Stimulated activated CD4-positive, alpha-beta T cell treated with anti-CD3 and anti-CD28 coated beads, TNF-alpha, amount 100 ng/mL, for 24 hours (primary cell): ENCODE measurements at places on chromosomes 5 and 9.

DNA sequence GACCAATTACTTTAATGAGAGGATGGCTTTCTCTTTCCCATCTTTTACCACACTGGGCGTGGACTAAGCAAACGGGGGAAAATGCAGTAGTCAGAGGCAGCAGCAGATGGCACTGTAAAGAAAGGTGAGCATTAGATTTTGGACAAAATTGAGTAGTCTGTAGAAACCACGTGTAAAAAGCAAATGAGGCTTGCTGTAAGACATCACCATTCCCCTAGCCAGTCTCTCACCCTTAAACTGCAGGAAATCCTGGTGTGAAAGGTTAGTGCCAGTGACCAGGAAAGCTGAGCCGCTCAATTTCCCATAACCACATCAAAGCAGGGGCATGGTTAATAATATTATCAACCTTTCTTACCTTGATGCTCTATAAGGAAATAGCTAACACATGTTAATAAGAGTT is 31.8 kb downstream of the SPATA31C2 start:
- no peak for DNase-seq

DNA sequence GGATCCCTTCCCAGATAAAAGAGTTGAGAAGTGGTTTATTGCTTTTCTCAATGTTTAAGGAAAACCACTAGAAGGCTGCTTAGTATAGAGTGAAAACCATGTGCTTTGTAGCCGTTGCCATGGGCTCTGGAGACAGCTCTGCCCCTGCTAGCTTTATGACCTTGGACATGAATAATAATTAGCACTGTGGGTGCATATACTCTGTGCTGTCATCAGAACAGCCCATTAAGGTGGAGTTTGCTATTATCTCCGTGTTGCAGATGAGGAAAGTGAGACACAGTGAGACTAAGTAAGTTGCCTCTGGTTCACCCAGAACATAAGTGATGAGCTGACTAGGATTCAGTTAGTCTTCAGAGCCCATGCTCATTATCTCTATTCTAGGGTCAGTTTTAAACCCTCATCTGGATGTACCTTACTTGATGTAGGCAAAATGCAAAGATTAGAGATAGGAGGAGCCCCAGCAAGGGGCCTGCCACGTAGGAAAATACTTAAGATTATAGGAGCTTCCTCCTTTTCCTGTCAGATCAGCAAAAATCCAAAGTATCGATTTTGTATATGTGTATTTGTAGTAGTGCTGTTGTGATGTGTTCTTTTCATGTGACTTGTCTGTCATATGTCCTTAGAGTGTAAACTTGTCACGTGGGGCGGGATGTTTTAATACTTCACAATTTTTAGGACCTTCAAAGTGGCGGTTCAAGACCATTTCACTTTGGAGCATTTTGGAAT is 102.5 kb downstream of the TLE4 start:
- DNase-seq = no peak

DNA sequence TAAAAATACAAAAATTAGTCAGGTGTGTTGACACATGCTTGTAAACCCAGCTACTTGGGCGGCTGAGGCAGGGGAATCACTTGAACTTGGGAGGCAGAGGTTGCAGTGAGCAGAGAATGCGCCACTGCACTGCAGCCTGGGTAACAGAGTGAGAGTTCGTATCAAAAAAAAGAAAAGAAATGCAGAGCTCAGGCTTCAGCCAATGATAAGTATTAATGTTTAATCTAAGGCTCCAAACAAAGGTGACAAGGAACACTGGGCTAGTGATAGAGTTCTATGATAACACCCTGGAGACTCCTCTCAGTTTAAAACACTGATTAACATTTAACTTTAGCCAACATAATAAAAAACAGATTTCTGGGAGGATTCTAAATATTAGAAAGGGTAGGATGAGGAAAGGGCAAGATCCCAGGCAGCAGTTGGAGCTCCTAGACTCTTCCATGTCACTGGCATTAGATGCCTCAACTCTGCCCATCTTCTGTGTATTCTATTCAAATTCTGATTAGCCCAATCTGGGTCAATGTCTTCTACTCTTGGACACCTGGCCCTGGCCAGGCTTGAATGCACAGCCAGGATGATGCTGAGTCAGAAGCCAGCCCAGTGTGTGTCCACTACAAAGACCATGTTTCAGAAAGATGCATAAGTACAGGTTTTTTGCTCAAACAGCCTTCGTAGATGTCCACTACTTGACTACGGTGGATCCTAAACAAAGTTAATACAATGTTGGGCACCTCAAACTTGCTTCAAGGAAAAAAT is 91.0 kb upstream of the FAM169A start:
- no peak for DNase-seq

- DNase-seq = no peak
These were observed 568.2 kb upstream of the CDH18 start for GRCh38 chr5:20556115-20556763.

DNA sequence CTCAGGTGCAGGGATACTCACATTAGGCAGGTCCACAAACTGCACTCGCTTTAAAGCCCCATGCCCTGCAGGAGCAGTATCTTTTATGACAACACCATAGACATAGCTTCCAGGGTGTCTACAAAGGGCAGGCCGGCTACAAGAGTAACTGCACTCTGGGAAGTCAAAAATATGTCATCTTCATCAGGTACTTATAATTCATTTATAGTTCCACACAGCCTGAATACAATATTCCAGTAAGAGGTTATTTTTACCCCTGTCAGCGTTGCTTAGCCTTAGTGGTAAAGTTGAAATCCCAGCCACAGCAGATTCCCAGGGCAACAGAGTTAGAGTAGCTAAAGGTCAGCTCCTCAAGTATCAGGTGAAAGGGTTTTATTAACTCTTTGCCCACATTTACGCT is 82.3 kb upstream of the ITGA2 start:
- no peak for DNase-seq

- DNase-seq = no peak
These were observed 9.0 kb upstream of the DMRT3 start for GRCh38 chr9:967436-967835.

- no peak for DNase-seq
These were observed 183.5 kb downstream of the LURAP1L start for GRCh38 chr9:12958279-12958678.

- no peak for DNase-seq
These were observed 39.9 kb downstream of the KIF24 start for GRCh38 chr9:34289159-34289558.

DNA sequence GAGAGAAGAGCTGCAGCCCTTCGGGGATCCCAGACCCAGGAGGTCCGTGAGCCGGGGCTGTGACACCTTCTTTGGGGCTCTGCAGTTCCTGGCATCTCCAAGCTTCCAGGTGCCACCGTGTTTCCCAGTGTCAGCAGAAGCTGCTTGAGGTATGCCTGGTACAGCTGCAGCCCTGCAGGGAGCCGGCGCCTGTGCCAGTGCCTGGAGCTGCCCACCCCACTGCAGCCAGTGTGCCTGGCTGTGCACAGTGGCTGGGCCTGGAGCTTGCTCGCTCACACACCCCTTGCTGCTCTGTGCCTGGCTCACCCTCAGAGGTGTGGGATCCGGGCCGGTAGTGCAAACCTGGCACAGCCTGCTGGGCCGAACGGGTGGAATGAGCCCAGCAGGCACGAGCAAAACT is 65.5 kb downstream of the NACC2 start:
- DNase-seq = no peak

- no peak for DNase-seq
These were observed 336.3 kb downstream of the DMRT2 start for GRCh38 chr9:1386420-1386819.

DNA sequence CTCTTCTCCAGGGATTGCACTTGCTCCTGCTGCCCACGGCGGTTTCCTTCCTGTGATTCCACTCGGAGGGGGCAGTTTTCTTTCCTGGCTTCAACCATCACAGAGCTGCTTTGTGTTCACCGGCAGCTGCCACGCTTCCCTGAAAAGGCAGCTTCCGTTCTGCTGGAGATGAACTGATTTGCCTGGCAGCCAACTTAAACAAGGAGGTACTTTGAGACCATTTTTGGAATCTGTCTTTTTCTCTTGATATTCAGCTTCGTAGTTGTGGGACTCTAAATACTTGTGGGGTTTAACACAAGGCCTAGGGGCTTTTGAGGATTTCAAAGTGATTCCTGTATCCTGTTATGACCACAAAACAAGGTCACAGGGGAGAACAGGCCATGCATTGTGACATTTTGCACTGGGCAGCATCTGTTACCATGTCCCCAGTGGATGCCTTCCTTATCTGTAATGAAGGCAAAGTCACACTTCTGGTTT is 192.0 kb downstream of the MTRR start:
- no peak for DNase-seq

DNA sequence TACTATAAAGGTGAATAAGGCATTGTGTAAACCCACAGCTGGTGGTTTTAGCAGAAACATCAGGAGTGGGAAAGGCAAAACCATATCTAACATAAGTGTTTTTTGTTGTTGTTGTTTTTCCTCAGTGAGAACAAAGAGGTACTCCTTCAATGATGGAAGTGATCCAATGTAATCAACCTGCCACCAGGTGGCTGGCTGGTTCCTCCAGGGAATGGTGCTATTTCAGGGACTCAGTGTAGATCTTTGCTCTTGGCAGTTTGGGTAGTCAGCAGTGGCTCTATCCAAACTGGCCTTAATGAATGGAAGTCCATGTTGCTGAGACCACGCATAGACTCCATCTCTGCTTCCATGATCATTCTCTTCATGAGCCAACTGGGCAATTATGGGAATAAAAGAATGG is 10.8 kb downstream of the DMRTA1 start:
- DNase-seq = no peak

- no peak for DNase-seq
These were observed 110.1 kb downstream of the FBN2 start for GRCh38 chr5:128427921-128428320.

GRCh38 chr5:38455796-38456330 is 100.6 kb downstream of the LIFR start:
- no peak for DNase-seq

- no peak for DNase-seq
These were observed 2.5 kb upstream of the ISL1 start for GRCh38 chr5:51380603-51381207.

- DNase-seq = no peak
These were observed 205.9 kb downstream of the FSTL4 start for GRCh38 chr5:133406208-133406976.

DNA sequence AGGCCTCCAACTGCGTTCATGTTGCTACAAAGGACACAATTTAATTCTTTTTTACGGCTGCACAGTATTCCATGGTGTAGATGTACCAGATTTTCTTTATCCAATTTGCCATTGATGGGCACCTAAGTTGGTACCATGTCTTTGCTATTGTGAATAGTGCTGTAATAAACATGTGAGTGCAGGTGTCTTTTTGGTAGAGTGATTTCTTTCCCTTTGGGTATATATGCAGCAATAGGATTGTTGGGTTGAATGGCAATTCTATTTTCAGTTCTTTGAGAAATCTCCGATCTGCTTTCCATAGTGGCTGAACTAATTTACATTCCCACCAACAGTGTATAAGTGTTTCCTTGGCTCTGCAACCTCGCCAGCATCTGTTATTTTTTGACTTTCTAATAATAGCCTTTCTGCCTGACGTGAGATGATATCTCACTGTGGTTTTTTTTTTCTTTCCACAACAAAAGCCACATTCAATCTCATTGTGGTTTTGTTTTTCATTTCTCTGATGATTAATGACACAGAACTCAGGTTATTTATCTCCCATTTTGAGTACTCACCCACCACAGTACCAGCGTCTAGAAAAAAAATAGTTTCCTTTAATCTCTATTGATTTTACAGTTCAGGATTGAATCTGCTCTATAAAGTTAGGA is 21.9 kb downstream of the ARRDC3 start:
- no peak for DNase-seq

- DNase-seq = no peak
These were observed 195.2 kb downstream of the PTTG1 start for GRCh38 chr5:160616712-160617497.

DNA sequence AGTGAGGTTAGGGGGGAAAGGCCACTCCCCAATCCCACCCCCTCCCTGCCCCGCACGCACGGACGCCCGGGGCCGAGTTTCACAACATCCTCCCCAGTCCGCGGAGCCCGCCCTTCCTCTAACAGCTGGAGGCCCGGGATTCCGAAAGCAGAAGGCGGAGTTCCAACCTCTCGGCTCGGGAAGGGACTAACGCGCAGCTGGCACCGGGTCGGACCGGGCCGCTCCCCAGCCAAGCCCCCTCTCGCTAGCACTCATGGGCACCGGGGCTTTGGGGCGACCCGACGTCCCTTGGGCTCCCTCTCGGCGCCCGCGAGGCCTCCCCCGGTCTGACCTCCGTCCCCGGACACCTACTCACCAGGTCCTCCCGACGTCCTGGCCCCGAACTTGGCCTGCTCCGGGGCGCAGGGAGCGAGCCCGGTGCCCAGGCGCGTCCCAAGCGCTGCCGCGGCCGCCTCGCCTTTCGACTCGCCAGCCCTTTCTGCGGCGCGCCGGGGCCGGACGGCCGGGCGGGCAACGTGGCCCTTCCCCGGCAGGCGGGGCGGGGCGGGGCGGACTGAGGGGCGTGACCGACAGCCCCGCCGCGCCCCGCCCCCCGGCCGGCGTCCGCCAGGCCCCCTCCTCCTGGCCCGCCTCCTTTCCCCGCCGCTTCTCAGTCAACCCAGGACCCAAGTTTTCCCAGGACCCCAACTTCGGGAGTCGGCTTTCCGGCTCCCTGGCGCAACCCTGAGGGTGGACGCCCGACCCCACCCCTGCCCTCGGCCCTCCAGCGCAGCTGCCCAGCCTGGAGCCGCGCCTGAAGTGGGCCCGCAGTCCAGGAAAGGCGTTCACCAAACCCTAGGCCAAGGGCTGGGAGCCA is at the start of gene MGAT1:
TSS of gene MGAT1 (minus strand) at position 482 of the 856 bp plus-strand sequence. CDS start 9,835 bp downstream, outside the sequence.
- peak; percentile 81 for DNase-seq

DNA sequence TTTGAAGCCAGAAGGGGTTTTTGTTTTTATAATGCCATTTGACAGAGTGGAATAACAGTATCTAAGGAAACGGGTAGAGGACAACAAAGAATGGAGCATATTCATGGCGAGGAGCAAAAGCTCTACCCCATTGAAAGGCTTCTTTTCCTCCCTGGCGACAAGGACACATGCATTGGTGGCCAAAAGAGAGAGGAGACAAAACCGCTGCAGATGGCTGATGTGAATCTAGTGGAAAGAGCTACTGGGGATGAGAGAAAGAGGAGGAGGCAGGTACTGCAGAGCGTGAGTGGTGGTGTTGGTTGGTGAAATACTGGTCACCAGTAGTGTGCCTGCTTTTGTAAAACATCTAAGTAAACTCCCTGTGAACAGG is 491 bp downstream of the APC start:
- no peak for DNase-seq

- no peak for DNase-seq
These were observed 24.4 kb upstream of the GRAMD2B start for GRCh38 chr5:126398791-126399190.

DNA sequence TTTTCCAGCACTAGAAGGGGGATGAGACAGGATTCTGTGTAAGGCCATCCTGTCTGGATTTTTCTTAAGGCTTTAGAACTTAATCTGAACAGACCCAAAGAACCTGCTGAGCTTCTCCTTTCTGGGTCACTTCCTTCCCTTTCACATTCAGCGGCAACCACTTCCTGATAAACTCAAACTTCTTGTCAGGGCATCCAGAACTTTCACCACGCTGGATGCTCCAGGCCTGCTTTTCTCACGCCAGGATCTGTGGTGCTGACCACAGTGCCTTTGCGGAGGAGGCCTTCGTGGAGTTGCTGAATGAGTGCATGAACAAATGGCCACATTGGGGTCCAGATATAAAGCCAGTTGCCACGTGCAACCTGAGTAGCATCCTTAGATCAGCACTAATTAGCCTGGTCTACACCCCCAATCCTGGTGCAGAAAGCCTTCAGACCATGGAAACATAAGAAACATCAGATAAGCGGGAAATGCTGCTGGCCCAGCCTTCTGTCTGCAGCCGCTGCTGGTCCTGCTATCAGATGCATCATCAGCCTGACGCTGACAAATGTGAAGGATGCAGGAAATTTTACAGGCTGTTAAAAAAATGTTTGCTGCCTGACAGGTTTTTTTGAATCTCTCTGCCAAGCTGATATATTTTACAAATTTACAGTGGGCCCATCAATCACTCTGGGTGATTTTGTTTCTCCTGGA is 75.3 kb upstream of the BARHL1 start:
- DNase-seq = no peak
